Stimulated activated CD4-positive, alpha-beta T cell treated with anti-CD3 and anti-CD28 coated beads, Interleukin-15, amount 100 ng/mL, for 1 hour (primary cell): ENCODE measurements at places on chromosomes 6 and 20.

GRCh38 chr6:98787961-98788360 lies 46.4 kb upstream of the POU3F2 start:
- no peak for DNase-seq

GRCh38 chr6:17349427-17349826 lies 44.0 kb upstream of the CAP2 start:
- no peak for DNase-seq

GRCh38 chr6:36039112-36039511 lies 11.5 kb downstream of the MAPK14 start:
- no peak for DNase-seq

DNA sequence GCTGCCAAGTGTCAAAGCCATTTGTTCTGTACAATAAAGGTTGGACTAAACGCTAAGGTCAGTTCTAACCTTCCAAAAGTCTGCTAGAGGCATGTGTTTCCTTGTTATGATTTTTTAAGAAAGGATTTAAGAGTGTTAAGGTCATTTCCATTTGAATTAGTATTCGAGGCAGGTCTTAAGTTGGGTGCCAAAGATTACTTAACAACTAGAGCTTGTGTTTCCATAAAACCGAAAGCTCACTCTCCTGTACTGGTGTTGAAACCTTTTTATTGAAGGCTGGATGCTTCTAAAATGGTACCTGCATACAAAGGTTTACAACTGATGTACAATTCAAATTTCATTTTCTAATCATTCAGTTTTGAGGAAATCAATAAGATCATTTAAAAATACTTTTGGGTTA lies 82.4 kb downstream of the RNF144B start:
- no peak for DNase-seq

GRCh38 chr6:133774356-133774755 lies 114.6 kb upstream of the TCF21 start:
- DNase-seq: no peak

GRCh38 chr6:37588735-37589108 lies 89.0 kb upstream of the CCDC167 start:
- no peak for DNase-seq

DNA sequence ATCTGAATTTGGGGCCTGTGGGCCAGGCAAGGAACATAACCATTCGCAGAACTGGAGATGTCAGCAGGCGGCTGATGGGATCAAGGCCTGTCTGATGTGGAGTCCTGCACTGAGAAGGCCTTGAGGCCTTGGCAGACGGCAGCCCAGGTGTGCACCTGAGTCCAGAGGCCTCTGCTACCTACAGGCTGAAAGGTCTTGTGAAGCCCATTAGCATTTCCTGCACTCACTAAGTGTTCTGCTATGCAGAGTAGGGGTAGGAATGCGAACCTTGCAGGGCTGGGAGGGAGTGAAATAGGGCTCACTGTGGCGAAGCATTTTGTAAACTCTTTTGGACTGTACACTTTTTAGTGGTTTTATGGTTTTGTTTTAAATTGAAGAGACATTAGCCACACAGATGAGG lies 48.3 kb upstream of the RNF24 start:
- DNase-seq: no peak

DNA sequence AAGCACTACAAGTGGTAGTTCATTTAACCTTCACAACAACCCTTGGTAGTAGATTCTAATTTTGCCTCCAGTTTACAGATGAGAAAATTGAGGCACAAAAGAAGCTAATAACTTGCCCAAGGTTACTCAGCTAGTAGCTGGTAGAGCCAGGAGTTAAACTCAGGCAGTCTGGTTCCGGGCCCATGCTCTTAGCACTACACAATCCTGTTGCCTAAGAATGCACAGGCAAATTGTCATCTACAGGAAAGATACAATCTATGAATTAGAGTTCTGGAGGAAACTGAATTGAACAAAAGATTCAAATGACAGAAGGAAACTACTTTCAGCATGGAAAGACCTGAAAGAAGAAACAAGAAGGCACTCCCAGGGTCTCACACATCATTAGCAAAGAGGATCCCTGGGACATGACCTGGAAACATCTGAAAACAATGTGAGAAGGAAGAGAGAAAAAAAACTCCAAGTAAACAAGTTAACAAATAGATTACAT lies 56.8 kb downstream of the ZHX3 start:
- DNase-seq: no peak

DNA sequence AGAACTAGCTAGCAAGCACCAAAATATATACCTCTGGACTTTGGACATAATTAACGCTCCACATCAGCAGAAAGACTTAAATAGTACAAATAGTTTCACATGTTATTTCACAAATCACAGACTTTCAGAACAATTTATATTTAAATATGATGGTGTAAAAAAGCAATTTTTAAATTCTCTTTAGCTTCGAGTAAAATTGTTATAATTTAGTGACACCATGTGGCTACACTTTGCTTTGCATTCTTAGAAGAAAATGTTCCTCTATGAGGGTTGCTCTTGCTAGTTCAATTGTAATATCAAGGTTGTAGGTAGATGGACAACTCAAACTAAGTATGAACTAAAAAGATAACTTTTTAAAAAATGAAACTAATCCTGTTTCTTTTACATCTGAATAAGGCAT lies 69.0 kb downstream of the BTBD9 start:
- DNase-seq: no peak

DNA sequence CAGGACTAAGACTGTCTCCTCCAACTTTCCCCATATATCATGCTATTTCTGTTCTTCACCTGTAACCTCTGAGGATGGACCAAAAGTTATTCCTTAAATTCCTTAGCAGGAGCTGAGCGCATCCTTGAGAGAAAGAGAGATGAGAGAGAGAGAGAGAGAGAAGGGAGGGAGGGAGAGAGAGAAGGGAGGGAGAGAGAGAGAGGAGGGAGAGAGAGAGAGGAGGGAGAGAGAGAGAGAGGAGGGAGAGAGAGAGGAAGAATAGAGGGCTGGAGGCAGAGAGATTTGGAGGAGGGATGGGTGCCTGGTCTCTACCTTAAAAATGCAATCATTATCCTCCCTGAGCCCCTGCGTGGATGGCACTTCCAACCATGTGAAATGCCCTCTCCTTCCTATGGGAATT lies 73.6 kb downstream of the BMP2 start:
- DNase-seq: no peak

- no peak for DNase-seq
These were observed 208.7 kb downstream of the PRL start for GRCh38 chr6:22087960-22088706.

- DNase-seq: no peak
These were observed 561.7 kb downstream of the KIF16B start for GRCh38 chr20:16011519-16011918.

- DNase-seq: no peak
These were observed 34.7 kb downstream of the PLEKHG1 start for GRCh38 chr6:150634176-150634963.

GRCh38 chr6:168017629-168018028 lies 20.2 kb downstream of the KIF25 start:
- DNase-seq: no peak

- DNase-seq: no peak
These were observed 402.9 kb upstream of the RUNX2 start for GRCh38 chr6:44925100-44925739.

GRCh38 chr6:46290421-46291274 lies 119.9 kb upstream of the ENPP5 start:
- DNase-seq: no peak

DNA sequence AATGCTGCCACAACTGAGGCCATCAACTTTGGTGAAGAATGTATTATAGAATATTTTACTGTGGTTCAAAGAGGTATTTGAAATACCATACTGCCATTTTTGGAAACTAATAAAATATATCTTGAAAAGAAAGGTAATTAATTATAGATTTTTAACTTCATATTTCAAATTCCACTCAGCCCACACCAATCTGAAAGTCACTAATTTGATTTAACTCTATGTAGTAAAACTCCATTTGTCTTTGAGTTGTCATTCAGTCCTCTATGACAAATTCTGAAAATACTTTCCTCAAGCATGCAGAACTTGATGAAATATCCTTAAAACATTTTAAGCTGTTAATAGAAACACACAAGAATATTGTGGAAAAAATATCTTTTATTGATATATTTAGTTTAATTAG lies 1196.7 kb upstream of the CITED2 start:
- DNase-seq: no peak

DNA sequence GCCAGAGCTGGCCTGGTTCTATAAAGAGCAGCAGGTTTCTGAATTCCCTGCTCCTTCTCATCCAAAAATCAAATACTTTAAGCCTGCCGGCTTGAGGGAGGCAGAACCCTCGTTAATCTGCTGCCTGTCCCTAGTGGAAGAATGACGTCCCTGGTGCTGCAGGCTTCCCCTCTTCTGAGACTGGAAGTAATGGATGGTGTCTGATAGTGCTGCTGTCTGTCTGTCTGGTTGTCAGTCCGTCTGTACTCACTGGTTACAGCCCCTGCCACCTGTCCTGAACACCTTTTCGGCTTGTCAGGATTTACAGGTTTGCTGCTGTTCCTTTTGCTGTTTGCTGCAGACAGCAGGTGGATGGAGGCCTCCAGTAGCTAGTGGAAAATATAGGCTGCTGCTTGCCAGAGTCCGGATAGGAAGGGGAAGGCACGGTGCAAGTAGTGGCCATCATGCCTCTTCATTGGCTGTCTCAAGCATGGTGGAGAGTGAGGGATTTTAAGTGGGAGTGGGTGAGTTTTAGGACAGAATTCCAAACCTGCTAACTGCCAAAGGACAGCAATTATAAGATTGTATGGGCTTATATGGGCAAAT lies 2.5 kb downstream of the RIMS1 start:
- no peak for DNase-seq

DNA sequence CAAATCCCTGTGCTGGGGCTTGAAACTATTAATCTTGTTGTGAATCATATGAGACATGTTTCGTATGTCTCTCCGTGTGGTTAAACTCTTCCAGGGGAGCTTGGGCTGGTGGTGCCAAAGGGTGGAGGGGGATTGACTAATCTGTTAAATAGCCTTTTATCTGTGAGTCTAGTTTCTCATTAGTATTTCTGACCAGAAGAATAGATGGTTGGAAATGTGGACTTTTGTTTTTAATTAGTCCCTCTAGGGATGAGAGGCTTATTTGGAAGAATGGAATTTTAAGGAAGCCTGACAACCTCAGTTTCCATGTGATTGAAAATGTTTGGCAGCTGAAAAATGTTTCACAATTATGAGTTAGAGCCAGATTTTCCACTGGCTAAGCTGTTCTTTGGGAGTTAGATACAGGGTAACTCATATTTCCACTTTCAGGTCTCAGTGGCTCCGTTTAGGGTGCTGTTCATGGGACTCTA lies 117.3 kb downstream of the BCKDHB start:
- no peak for DNase-seq

- no peak for DNase-seq
These were observed 5.2 kb downstream of the TFAP2D start for GRCh38 chr6:50718566-50718965.

- no peak for DNase-seq
These were observed 1074.3 kb downstream of the KIF16B start for GRCh38 chr20:15498926-15499325.

DNA sequence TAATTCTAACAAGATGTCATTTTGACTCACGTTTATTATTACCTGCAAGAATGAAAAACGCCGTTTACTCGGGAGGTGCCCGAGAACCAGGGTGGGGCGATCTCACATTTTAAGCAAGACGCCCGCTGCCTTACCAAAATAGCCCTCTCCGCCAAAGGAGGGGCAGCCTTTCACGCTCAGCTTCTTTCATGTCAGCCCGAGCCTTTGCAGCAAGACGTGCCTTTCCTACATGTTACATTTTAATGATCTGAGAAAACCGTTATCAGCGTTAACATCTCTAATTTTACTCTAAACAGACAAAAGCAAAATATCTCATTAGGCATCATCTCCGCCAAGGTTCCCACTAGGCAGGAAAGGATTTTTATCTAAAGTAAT lies 2.0 kb downstream of the BACH2 start:
- no peak for DNase-seq

GRCh38 chr6:150346346-150346745 lies 22.5 kb upstream of the IYD start:
- no peak for DNase-seq

- DNase-seq: no peak
These were observed 564.3 kb upstream of the MARCKS start for GRCh38 chr6:113292646-113293422.

- DNase-seq: no peak
These were observed 139.1 kb downstream of the KIF16B start for GRCh38 chr20:16434062-16434664.

- no peak for DNase-seq
These were observed 86.6 kb upstream of the TOP1 start for GRCh38 chr20:40942006-40942405.
